ENCODE measurements at places on chromosomes 5 and 9.

- no peak for DNase-seq
These were observed 4.6 kb upstream of the HNRNPA0 start for GRCh38 chr5:137758715-137759306.

GRCh38 chr5:115978779-115979178, 16.5 kb downstream of the LVRN start:
- DNase-seq, result no peak

DNA sequence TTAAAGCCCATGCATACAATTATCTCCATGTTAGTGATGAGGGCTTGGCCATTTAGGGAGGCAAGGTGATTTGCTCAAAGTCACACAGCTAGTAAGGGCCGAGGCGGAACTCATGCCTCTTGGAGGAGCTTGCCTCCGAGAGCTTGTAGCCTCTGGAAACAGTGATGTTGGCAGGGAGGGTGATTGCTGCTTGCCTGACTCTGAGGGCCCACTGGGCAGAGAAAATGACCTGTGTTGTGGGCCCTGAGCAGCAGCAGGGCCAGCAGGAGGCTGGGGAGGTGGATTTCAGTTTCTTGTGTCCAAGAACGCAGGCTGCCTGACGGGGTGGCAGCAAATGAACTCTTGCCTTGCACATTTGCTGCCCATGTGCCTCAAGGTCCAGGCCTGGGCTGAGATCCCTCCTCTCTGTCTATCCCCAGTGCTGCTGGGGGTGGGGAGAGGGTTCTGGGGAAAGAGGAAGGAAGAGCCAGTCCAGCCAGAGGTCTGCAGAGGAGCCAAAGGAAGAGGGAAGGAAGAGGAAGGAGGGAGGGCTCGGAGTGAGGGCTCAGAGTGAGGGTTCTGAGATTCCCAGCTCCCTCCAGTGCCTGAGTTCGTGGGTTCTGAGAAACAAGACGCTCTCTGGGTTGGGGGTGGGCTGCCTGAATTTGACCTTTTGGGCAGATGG, 16.2 kb upstream of the PTGS1 start:
- no peak for DNase-seq

DNA sequence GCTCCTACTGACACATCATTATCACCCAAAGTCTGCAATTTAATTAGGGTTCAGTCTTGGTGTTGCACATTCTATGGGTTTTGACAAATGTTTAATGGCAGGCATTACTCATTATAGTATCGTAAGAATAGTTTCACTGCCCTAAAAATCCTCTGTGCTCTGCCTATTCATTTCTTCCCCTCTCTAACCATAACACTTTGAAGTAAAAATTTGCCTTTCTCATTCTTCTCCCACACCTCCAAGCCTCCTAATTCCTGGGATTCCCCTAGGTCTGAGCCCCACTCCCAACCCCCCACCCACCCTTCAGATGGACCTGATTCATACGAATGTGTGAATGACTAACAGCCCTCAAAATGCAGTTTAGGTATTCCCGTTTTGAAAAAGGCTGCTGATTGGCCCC, 18.4 kb downstream of the ENC1 start:
- no peak for DNase-seq

DNA sequence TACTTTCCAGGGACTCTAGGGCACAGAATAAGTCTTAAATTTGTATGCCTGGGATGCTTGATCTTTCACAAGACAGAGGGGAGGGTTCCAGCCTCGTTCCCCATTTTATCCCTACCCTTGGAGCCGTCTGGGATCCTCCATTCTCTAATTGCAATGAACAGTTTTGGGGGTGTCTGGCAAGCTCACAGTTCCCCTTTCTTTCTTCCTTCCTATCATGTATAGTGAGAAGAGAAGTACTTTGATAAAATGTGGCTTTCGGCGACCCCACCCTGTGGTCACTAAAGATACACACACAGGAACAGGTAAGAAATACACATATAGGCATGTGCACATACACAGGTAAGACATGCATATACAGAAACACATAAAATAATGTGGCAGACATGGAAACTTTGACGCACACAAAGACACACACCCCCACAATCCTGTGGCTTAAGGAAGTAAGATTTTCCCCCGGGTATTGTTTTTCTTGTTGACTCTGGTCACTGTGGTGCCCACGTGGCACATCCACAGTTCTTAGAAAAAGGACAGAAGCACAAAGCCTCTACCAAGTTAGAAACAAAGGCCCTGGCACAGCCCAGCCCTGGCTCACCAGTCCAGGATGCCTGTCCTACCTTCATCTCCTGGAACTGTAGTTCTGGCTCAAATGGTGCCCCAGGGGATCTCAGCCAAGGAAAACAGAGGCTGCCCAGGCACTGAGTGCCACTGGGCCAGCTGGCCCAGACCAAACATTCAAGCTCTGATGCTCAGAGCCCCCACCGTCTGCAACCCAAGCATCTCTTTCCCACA, 6.3 kb upstream of the SMU1 start:
- DNase-seq, result no peak

DNA sequence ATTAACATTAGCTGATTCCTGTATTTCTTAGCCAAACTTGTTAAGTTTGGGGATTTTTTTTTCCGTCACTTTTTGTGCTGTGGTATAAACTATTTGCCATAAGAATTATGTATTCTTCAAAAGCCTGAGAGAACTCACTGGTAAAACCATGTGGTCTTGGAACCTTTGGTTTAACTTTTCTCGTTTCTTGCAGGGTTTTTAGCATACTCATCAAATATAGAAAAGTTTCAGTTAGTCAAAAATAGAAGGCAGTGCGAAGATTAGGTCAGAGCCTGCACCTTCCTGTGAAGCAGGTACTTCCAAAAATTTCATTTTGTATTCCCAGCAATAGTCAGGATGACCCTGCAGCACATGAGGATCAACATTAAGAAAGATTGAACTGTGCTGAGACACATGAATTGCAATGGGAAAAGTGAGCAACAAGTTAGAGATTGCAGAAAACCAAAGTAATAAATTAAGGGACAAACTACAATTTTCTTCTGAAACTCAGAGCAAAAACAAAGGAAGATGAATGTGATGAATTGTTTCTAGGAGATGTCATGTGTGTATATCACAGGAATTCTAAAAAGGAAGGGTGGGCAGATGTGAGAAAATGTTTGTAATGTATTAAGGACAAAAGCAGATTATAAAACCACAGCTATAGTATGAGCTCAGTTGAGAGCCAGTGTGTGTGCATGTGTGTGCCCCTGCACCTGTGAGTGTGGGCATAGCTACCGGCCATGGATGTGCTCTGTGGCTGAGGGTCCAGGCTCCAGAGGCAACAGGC, 102.2 kb downstream of the ANGPTL2 start:
- DNase-seq, result no peak

DNA sequence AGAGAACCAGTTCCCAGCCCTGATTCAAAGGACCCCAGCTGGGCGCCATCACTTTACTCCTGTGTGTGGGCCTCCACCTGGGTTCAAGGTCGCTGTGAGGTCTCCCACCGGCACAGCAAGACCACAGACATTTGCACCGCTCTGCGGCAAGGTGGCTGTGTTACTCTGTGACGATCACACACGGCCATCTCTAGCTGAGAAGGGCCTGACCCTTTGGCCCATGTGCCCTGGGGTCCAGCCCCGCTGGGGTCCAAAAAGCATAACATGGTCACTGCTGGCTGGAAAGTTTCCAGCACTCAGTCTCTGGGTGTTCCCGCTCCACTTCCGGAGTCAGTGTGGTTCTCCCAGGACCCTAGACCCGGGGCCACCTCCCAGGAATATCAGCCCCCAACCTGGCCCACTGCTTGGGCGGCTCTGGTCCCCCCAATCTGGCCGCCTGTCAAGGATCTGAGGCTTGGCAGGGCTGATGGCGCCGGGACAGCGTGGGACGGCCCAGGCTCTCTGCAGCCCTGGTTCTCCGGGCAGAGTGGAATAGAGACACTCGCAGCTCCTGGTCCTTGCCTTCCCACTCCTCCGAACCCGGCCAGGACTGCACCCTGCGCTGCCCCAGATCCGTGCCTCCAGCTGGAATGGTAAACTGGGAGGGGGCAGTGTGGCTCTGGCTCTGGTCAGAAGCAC, 3.9 kb upstream of the LMX1B start:
- no peak for DNase-seq

DNA sequence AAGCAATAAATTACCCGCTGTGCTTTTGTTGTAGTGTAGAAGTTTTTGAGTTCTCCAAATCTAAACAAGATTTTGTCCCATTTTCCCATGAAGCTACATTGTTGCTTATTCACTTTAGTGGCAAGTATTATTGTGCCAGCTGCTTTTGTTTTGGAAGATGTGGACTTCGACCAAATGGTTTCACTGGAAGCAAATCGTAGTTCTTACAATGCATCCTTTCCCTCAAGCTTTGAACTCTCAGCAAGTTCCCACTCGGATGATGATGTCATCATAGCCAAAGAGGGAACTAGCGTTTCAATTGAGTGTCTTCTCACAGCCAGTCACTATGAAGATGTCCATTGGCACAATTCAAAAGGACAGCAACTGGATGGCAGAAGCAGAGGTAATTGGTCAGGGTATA, 10.9 kb downstream of the MFAP3 start:
- DNase-seq, result no peak

DNA sequence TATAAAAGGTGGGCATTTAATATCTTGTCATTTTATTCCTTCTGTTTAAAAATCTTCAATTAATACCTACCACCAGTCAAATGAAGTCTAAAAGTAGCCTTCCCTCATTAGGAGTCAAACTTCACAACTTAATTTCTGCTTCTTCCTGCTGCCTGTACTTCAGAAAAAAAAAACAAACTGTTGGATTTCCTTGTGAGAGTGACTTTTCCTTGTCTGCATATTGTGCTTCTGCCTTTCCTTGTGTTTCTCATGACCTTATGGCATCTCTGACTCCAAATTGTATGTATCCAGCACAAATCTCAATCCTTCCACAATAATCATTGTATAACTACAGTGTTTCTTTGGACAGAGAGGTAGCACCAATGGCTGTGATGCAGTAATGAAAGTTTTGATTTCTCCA, 32.1 kb downstream of the GRAMD2B start:
- DNase-seq, result no peak

DNA sequence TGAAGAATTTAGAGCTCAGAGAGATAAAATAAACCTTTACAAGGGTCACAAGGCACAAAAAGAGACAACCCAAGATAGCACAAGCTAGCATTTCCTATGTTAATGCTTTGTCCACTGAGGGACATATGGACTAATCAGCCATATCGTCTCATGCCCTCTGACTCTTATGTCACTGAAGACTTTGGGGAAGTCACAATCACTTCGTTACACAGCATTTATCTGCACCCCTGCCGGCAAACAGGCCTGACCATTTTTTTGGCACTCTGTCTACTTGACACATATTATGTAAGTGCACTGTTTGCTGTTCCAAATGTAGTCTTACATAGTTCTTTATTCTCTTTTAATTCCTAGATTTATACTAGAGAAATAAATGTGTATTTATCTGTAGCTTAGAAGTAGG, 13.9 kb upstream of the BNC2 start:
- DNase-seq, result peak; percentile 46

- no peak for DNase-seq
These were observed 1020.2 kb downstream of the NR2F1-AS1 start for GRCh38 chr5:92560698-92561401.

- DNase-seq, result no peak
These were observed 136.5 kb upstream of the PTCH1 start for GRCh38 chr9:95653246-95653645.

DNA sequence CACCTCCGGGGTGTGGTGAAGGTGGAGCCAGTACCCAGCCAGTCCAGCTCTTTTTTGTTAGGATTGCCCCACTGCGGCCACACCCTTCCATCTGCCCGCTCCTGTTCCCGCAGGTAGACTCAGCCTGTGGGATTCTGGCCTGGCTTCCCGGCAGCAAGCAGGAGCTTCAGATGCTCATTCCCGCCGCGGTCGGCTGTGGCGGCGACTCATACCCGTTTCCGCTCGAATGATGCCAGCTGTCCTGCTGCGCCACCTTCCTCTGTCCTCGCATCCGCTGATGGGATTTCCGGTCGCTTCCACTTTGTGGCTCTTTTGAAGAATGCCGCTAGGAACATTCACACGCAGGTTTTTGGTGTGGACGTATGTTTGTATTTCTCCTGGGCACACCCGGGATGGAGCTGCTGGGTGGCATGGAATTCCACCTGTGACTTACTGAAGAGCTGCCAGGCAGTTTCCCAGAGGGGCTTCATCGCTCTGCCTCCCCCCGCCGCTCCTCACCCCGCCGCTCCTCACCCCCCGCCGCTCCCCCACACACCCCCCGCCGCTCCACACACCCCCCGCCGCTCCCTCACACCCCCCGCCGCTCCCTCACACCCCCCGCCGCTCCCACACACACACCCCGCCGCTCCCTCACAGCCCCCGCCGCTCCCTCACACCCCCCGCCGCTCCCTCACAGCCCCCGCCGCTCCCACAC, 60.3 kb downstream of the TENT4A start:
- no peak for DNase-seq

DNA sequence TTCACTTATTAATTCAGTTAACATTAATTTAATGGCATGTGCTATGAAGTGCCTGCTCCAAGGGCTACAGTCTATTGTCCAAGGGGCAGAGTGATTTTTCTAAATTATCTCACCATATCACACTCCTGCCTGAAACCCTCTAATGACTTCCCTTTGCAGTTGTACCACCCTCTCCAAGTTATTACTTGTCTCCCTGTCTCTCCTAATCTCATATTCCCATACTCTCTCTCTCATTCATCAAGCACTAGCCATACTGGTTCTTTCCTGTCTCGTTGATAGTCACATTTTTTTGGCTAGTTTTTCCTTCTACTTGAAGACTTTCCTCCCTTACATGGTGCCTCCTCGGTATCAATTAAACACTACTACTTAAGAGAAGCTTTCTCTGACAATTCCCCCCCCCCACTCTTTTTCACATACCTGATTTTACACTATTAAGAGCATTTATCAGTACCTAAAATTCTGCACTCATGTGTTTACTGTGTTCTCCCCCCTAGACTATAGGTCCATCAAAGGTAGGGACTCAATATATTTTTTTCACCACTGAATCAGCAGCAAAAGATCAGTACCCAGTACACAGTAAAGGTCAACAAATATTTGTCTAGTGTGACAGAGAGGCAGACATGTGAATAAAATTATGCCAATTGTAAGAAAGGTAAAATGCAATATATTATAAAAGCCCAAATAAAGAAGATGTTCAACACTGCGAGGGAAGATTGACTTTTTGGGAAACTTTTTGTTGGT, 19.0 kb downstream of the RICTOR start:
- no peak for DNase-seq

GRCh38 chr5:153237671-153238332, 252.7 kb upstream of the GRIA1 start:
- no peak for DNase-seq

GRCh38 chr9:133547116-133547515, 12.6 kb downstream of the ADAMTSL2 start:
- DNase-seq, result no peak

GRCh38 chr5:31717561-31717960, 78.6 kb downstream of the PDZD2 start:
- peak; percentile 16 for DNase-seq

DNA sequence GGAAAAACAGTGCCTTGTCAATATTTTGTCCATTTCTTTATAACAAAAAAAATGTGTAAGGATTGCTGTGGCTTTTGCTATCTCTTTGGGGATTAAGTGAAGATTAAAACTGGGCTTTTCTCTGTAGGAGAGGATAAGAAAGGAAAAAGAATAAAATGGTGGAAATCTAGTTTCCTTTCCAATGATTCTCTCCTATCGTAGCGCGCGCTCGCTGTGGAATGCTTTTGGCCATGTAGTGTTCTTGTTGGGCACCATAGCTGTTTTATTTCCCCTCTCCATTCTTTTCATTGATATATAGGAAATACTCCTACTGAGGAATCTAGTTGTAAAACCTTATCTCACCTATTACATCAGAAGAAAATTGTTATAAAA, 1.5 kb downstream of the STXBP1 start:
- DNase-seq, result peak; percentile 65
